Stimulated activated CD4-positive, alpha-beta T cell treated with anti-CD3 and anti-CD28 coated beads, Interleukin-2, amount 100 ng/mL, for 48 hours (primary cell): ENCODE measurements at places on chromosomes 4 and X.

DNA sequence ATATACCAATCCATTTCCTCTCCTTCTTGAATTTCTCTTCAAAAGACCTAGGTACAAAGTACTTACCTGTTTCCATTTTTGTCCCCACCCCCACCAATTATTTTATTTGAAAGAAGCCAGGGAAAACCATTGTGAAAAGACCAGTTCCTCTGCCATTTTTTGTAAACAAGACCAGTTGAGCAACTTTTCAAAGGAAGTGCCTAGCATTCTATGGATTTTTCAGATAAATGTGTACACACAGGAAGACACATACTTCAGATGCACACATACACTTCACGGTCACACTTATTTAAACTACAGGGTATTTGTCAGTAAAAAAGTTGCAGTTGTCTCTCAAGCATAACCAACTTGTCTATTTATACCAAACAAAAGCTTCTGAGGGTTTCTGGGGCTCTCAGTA is 587.2 kb upstream of the KLHL4 start:
- no peak for DNase-seq

- no peak for DNase-seq
These were observed 64.1 kb downstream of the ZNF81 start for GRCh38 chrX:47900833-47901232.

GRCh38 chr4:14865804-14866203 is 136.5 kb upstream of the CPEB2 start:
- DNase-seq, result no peak

DNA sequence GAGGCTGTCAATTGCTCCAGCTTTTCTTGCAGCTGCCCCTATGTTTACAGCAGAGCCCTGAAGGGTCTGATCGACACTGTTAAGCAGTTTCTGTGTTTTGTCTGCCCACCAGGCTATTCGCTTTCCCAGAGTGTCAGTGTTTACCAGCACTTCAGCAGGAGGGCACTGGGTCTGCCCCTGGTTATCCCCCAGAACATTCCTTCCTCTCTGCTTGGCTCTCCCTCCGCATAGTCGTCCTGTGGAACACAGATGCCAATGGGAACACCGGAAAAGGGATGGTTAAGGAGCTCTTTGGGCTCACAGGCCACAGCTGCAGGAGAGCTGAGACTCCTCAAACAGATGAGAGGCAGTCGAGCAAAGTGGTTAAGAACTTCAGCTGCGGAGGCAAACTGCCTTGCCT is 71.3 kb upstream of the FBXW7 start:
- DNase-seq, result no peak

DNA sequence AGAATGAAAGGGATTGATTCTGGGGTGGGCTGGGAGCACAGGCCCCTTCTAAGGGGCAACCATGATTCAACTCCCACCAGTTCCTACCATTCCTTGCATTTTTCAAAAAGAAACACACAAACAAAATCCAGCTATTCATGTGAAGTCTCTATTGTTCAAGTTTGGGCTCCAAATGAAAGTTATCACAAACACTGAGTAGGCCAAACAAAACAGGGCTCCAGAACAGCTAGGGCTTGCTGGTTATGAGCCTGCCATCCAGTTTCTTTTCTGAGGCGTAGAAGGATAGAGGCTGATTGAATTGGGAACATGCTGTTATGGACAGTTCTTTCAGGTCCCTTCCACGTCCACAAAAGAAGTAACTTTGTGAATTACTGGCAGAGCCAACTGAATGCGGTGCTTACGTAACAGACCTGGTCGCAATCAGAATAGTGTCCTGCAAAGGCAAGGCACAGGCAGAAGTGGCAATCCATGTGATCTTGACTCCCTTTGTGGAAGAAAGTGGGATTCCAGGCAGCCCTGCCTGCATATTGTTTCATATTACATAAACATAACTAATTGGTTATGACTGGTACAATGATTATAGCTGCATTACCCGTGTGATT is 244.5 kb downstream of the SCFD2 start:
- DNase-seq, result no peak

- no peak for DNase-seq
These were observed 94.1 kb downstream of the NEUROG2 start for GRCh38 chr4:112421911-112422310.

DNA sequence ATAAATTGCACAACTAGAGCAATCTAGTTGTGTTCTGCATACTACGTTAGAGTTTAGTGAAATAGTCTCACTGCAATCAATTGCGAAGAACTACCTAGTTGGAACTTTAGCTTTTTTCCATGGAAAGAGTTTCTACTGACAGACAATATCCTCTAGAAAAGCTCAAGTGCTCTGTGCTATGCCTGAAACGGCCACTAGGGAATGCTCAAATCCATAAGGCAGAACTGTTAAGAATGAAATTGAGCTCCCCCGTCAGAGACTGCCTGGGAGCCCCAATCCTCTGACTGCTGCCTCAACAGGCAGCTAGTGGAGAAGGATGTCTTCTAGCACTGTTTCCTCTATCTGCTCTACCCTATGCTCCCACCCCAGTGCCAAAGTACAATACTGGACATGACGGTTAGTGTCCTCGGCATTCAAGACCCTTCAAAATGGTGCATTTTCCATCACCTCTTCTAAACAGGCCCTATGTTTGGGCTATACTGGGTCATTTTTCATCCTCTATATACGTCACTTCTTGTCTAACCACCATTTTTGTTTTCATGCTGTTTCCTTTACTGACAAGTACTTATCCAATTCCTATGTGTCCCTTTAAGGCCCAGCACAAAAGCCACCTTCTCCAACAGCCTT is 35.3 kb downstream of the FRMD7 start:
- DNase-seq, result peak; percentile 40

DNA sequence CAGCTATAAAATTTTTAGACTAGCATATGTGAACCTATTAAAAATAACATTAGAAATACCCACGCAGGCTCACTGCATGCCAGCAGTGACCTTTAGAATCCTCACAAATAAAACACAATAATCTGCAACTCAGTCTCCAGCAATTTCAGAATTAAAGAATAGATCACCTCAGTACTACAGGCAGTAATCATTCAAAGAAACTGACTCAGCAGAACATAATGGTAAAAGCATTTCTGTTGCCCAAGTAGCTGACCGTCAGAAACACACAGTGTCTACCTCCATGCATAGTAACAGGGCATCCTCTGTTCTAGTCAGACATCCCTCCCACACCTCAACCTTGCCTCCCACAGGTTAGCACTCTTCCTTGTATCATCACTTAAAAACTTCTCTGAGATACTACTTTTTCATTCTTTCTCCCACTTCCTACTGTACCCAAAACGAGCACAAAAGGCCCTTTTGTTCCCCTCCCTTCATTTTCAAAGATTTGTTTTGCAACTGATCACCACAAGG is 65.7 kb upstream of the BEND2 start:
- DNase-seq, result no peak

GRCh38 chr4:140090215-140090731 is 63.7 kb downstream of the MAML3 start:
- no peak for DNase-seq

DNA sequence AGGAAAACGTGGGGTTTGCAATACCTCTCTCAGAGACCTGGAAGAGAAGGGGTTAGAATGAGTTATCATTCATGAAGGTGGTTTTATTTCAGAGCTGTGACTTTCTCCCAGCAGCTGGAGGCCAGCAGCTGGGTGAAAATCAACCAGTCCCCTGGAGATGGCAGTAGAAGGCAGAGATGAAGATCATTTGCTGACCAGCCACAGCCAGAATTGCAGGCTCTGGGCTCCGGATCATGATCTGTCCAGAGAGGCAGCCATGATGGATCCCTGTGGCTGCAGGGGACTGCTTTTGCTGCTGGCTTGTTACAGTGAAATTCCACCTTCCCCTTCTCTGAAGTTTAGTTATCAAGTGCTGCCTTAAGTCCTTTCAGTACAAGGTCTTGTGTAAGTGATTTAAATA is 46.9 kb upstream of the TAB3 start:
- DNase-seq, result no peak

GRCh38 chrX:65635378-65635777 is 32.1 kb upstream of the MSN start:
- DNase-seq, result no peak

DNA sequence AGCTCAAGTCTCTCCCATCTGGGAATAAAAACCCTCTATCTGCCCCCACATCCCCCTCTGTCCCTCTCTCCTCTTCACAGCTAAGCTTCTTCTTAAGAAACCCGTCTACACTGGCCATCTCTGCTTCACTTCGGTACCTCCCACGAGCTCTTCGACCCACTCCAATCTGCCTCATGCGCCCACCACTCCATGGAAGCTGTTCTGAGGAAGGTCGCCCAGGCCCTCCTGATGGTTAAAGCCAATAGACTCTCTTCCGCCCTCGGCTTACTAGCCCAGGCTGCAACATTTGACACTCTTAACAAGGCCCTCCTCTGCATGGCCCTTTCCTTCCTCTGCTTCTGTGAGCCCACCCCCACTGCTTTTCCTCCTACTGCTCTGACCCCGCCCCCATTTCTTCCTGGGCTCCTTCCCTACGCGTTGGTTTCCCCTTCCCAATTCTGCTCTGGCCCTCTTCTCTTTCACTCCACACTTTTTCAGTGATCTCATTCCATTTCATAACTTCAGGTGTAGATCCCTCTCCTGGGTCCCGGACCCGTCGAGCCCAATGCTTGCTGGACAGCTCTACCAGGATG is 11.8 kb downstream of the IQSEC2 start:
- no peak for DNase-seq

DNA sequence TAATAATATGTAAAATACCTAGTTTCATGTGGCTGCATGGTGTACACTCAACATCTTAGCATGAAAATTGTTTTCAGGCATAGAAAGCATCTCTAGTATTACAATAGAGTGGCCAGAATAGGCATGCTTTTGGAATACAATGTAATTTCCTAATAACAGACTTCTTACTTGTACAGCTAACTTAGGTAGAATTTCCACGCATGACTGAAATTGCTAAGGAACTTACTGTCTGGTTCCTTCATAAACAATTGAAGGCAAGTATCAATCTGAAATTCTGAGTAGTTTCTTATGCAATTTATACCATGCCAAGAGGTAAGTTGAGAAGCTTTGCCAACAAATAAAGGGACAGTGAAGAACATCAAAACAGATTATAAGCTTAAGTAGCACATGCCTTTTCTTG is 26.7 kb downstream of the SULT1E1 start:
- DNase-seq, result no peak

DNA sequence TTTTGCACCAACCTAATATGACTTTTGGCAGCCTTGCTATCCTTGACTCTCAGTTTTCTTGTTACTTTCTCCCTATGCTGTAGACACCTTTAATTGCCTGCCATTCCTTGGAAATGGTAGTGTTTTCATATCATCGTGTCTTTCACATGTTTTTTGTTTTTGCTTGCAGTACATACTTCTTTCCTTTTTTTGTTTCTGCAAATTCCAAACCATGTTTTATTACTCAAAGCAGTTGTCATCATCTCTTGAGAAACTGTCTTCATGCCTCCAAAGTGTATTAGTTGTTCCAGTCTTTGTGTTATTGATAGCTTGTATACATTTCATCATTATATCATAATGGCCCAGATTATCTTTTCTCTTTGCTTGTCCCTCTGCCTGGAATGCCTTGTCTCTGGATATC is 57.1 kb downstream of the PDLIM5 start:
- DNase-seq, result no peak

DNA sequence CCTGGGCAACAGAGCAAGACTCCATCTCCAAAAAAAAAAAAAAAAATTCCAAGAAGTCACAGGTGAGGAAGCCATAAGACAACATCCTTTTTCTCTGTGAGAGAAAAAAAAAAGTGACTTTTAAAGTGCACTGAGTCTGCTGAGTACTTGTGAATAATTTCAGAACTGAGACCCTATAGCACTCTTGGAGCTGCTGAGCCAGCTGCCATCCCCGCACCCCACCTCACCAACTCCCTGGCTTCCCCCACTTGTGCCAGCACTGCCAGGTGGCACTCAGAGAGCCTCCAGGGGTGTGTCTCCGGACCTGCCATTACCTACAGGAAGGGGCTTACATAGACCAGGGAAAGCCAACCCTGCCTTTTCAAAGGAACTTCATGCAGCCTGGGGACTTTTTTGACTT is 39.2 kb upstream of the HS3ST1 start:
- DNase-seq, result no peak

GRCh38 chrX:71215338-71215912 is 7.6 kb upstream of the GJB1 start:
- DNase-seq, result no peak

- no peak for DNase-seq
These were observed 18.9 kb downstream of the TMPRSS11E start for GRCh38 chr4:68466185-68466584.

GRCh38 chr4:183636923-183637322 is 22.1 kb downstream of the RWDD4 start:
- DNase-seq, result no peak

DNA sequence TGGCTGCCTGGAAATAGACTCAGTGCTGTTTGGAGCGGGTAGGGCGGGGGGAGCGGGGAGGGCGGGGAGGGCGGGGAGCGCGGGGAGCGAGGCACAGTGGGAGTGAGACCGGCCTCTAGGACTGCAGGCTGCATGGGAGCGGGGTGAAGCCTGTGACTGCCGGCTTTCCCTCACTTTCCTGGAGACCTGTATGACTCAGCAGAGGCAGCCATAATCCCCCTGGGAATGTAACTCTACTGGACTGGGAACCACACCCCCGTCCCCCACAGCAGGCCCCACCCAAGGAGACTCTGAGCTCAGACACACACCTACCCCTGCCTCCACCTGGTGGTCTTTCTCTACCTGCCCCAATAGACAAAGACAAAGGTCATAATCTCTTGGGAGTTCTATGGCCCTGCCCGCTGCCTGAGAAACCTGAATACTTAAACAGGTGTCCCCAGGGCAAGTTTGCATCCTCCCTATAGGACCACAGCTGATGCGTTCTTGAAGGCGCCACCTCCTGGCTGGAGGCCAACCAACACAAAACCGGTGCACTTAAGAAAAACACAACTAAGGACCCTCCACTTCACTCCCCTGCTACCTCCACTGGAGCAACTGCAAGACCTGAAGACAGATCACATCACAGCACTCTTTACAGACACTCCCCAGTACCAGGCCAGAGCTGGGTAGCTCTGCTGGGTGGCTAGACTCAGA is 18.0 kb downstream of the HDAC8 start:
- no peak for DNase-seq

GRCh38 chr4:20266215-20267082 is 14.7 kb downstream of the SLIT2 start:
- DNase-seq, result no peak

GRCh38 chr4:167000141-167000852 is 234.0 kb downstream of the SPOCK3 start:
- DNase-seq, result no peak

- DNase-seq, result no peak
These were observed 34.2 kb downstream of the PKD2 start for GRCh38 chr4:88041626-88042025.

GRCh38 chr4:146943691-146944375 is 1.8 kb downstream of the TTC29 start:
- no peak for DNase-seq

DNA sequence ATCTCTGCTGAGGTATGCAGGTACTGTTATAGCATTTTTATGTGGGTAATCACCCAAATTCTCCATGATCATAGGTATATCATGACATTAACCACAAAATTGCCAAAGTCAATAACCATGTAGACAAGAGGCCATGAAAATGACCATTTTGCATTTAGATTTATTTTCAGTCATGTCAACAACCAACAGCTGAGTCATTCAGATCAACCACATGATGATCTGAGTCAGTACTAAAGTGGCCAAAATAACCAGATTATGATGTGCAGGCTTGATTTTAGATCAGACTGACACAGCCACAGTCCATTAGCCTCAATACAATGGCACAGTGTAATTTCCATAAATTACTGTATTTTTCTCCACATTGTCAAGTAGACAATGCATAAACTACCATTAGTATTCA is 240.5 kb downstream of the GRIA3 start:
- DNase-seq, result no peak
